Bone marrow (tissue), 2 donors: ENCODE measurements at places on chromosomes 2 and 18.

- DNase-seq, result no peak
Measured at GRCh38 chr18:2610549-2610948, 39.2 kb downstream of the NDC80 start.

- no peak for DNase-seq
Measured at GRCh38 chr18:68865021-68865420, 67.1 kb downstream of the CCDC102B start.

GRCh38 chr2:208916881-208917280 lies 507.0 kb upstream of the MAP2 start:
- DNase-seq, result no peak

DNA sequence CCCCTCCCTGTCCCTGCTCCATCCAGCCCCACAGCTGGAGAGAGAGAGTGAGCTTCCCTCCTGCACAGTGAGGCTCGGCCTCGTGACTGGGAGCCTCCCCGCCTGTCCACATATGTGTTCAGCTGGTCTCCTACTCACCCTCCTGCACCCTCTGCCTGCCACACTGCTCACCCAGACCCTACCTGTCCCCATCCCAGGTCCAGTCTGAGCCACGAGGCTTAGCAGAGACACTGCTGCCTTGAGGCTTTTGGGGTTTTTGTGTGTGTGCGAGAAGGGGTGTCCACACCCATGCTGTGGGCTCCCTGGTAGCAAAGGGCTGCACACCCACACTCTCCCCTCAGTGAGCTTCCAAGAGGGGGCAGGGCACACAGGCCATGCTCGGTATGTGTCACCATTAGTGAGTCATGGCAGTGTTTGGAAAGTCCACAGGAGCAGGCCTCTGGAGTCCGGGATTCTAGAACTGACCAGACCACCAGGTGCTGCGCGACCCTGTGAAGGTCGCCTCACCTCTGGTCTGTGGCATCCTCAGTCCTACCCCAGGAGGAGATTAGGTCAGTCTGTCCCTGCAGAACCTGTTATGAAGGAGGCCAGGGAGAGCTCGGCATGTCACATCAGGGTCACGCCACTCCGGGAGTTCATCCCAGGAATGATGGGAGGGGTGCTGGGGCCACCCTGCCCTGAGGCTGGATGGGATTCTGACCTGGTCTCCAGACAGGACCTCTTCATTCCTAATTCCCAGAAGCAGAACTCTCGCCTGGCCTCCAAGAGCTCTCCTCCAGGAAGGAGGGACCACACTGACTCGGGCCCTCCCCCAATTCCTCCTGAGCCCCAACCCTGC lies 39.9 kb upstream of the SMAD7 start:
- no peak for DNase-seq

DNA sequence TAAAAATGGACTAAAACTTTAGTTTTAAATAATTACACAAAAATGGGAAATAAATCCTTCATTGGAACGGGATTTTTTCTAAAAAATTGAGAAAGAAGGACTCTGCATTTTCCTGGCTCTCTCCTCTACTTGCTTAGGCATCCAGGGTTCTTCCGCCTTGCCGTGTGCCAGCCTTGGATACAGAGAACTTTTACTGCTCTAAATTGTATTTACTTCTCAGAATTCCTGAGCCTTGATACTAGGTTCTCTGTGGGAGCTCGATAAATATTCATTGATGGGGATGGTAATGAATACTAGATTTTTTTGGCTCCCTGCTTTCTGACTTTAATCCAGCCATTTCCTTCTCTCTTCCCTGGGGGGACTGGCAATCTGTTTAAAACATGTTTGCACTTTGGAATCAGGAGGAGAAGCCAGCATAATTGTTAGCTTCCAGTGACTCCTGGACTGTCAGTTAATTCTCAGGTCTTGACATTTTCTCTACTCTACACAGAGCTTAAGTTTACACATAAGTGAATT lies 746.1 kb upstream of the LRRTM1 start:
- DNase-seq, result no peak

- no peak for DNase-seq
Measured at GRCh38 chr18:8949206-8949605, 153.3 kb upstream of the NDUFV2 start.

DNA sequence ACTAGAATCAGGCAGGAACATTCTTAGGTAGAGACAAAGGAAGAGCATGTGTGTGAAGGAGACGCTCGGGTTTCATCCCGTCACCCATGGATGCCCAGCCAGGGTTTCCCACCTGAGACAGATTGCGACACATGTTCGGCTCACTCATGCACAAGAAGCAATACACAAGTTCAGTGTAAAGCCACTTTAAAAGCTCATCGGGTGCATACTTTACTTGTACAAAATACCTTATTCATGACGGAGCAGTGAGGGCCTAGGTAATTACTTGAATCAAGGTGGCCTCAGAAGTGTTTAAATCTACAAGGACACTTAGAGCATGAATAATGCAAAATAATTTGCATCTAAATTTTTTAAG lies 42.0 kb downstream of the ZEB2 start:
- DNase-seq, result no peak

- no peak for DNase-seq
Measured at GRCh38 chr2:180555391-180555965, 424.9 kb upstream of the UBE2E3 start.

GRCh38 chr18:77138270-77138669 lies 5.7 kb upstream of the MBP start:
- DNase-seq, result no peak
